PC-3 (cell line): ENCODE measurements at places on chromosomes 13 and 19. TPM values are rescaled to one million over a fixed set of nuclear protein-coding genes. Genes with fewer than 3 reads are reported as not detected.

Gene CEACAM16
- total RNA-seq, result not detected in 2 replicates

Gene PNMA8A
- total RNA-seq, result not detected in 2 replicates

Gene CYP2F1
- total RNA-seq, result not detected in 2 replicates

GRCh38 chr13:27128825-27129627, 42.6 kb downstream of the USP12 start:
- peak; percentile 69 for DNase-seq

GRCh38 chr19:48616041-48616436, 1.2 kb upstream of the FAM83E start:
- no peak for DNase-seq

DNA sequence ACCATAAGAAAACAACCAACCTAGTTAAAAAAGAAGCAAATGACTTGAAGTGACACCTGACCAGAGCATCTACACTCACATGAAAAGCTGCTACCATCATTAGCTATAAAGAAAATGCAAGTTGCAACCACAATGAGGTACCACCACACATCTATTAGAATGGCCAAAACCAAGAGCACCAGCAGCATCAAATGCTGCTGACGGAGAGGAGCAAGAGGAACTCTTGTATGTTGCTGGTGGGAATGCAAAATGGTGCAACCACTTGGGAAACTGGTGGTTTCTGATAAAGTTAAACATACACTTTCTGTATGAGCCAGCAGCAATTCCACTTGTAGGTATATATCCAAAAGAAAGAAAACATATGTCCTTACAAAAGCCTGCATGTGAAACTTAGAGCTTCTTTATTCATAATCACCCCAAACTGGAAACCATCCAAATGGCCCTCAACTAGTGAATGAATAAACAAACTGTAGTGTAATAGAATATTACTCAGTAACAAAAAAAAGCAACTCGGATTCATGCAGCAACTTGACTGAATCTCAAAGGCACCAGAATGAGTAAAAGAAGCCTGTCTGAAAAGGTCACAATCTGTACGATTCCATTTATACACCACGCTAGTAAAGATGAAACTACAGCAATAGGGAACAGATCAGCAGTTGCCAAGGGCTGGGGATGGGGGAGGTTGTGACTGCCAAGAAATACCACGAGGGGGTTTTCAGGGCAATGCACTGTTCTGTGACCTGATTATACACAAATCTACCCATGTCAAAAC, 60.9 kb upstream of the RANBP3 start:
- no peak for DNase-seq

DNA sequence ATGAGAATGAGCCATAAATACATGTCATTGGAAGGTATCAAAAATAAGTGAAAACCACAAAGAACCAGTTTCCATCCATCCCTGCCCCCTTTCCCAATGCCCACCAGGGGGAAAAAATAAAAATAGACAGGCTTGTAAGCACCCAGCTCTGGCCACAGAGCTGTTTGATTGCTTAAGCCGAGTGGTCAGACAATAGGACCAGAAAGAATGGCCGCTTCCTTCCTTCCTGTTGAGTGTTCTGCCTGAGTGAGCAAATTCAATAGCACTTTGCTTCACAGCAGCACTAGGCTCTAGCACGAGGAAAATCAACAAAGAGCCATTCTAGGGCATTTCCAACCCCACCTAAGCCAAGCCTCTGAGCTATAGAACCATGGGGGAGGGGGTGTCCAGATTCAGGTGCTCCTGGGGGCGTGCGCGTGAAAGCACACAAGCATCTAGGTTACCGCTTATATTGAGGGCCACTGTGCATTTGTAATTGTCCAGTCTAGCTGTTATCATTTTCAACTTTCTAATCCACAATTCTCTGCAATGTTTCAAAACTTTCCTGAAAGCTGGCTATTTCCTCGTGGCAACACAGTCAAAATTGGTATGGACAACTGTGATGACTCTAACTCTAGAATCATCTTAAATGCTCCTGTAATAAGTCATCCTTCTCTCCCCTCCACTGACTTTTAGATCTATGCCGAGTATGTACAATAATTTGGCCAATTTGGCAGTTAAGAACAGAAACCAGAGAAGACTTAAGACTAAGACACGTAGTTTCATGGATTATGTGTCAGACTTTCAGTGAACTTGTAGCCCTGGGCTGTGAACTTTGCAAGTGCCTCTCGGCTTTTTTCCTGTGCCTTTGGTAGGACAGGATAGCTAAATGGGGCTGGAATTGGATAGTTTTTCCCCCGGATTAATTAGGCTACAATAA, 64.3 kb downstream of the SPRY2 start:
- peak; percentile 9 for DNase-seq

- no peak for DNase-seq
Observed at GRCh38 chr13:78770601-78771000, 111.6 kb upstream of the OBI1 start.

DNA sequence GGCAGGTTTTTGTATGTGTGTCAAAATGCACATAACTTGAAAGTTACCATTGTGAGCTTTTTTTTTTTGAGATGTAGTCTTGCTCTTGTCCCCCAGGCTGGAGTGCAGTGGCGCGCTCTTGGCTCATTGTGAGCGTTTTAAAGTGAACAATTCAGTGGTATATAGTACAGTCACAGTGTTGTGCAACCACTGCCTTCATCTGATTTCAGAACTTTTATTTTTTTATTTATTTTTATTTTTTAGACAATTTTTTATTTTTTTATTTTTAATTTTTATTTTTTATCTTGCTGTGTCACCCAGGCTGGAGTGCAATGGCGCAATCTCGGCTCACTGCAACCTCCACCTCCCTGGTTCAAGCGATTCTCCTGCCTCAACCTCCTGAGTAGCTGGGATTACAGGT, 15.0 kb downstream of the SLC25A42 start:
- DNase-seq, result no peak

DNA sequence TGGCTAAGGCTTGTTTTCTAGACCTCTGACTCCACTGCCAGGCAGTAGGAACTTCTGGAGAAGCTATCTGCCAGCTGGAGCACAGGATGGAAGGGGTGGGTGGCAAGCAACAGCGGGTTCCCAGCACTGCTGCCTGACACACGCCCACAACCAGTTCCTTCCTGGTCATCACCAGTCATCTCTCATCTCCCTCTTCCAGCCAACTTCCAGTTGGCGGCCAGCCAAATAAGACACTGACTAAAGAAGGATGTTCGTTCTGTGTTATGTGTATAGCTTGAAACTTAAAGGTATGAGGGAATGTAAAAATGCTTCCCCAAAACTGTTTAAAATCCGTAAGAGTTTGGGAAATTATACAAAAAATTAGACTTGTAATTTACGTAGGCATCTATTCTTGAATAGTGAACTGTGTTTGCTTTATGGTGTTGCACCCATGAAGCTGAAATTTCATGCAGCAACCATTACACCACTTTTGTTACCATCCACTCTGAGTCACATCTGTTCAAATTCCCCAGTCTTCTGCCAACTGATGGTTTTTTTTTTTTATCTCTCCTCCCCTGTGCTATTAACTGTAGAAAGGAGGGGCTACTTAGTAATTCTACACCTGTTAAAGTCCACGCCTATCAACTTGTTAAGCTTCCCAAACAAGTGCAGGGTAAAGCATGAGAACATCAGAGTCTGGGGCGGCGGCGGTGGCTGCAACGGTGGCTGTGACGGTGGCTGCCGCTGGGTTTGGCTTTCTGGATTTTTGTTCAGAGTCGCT, 86.2 kb upstream of the FRY start:
- DNase-seq, result peak; percentile 79

DNA sequence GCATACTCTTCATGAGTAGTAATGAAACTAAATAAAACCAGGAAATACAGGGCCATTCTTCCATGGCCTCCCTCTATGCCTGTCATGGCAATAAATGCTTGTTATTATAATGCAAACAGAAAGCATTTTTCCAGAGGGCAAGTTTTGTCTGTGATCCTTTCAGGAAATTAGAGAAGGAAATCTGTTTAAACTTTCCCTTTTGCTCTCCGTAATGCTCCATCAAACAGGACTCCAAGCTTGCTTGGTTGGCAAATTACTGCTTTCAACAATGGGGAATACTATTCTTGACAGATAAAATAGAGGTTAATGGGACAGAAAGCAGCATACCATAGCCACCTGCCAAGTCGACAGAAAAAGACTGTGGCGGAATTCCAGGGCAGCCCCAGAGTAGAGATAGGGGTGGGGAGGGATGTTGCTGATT, 252.5 kb downstream of the LHFPL6 start:
- DNase-seq, result no peak
